Diencephalon (tissue), 1 donor: ENCODE measurements at places on chromosomes 16 and 17. TPM values are rescaled to one million over a fixed set of nuclear protein-coding genes. Genes with fewer than 3 reads are reported as not detected.

DNAAF8 gene
- total RNA-seq = 2.1 TPM

NME3 gene
- 23.8 TPM for total RNA-seq

NLRC5 gene
- 4.4 TPM for total RNA-seq

STH gene
- 6.0 TPM for total RNA-seq

KRTAP4-4 gene
- not detected for total RNA-seq

KRTAP2-3 gene
- not detected for total RNA-seq

PNMT gene
- 3.2 TPM for total RNA-seq

TAT gene
- total RNA-seq = not detected

ARHGAP23 gene
- 51.2 TPM for total RNA-seq

DNAJA2 gene
- 102 TPM for total RNA-seq

AATK gene
- total RNA-seq = 17.8 TPM

WSCD1 gene
- total RNA-seq = 43.8 TPM

TBX6 gene
- 0.23 TPM for total RNA-seq

CORO1A gene
- total RNA-seq = 20.1 TPM

ENKD1 gene
- 11.3 TPM for total RNA-seq

TP53TG3C gene
- not detected for total RNA-seq

GAA gene
- 17.1 TPM for total RNA-seq

MEFV gene
- 0.46 TPM for total RNA-seq

TNFRSF12A gene
- total RNA-seq = 1.2 TPM

HCRT gene
- 1.6 TPM for total RNA-seq

SNRNP25 gene
- total RNA-seq = 26.1 TPM

ITGAD gene
- total RNA-seq = not detected

CTRB1 gene
- not detected for total RNA-seq

NPIPB9 gene
- total RNA-seq = 4.6 TPM

PRDM7 gene
- total RNA-seq = not detected

TP53TG3 gene
- total RNA-seq = not detected

ST6GALNAC1 gene
- 0.69 TPM for total RNA-seq

P2RX5 gene
- 13.4 TPM for total RNA-seq

PRR11 gene
- total RNA-seq = 2.5 TPM

TBC1D10B gene
- 27.0 TPM for total RNA-seq

GRIN2C gene
- 1.2 TPM for total RNA-seq

TMC5 gene
- 0.69 TPM for total RNA-seq

NACA2 gene
- total RNA-seq = not detected

KRT20 gene
- total RNA-seq = not detected

TIMP2 gene
- 94.6 TPM for total RNA-seq

KRT33B gene
- not detected for total RNA-seq

UTS2R gene
- total RNA-seq = not detected

DNASE1L2 gene
- total RNA-seq = 2.8 TPM

GGA2 gene
- total RNA-seq = 26.3 TPM

AURKB gene
- 6.9 TPM for total RNA-seq

ACSM2A gene
- not detected for total RNA-seq

NKIRAS2 gene
- 48.9 TPM for total RNA-seq

GDPD3 gene
- 0.46 TPM for total RNA-seq

ITPRIPL2 gene
- total RNA-seq = 9.5 TPM

CDRT15 gene
- total RNA-seq = not detected

HOXB1 gene
- not detected for total RNA-seq

RDM1 gene
- 3.0 TPM for total RNA-seq

LGALS9B gene
- total RNA-seq = not detected

CACNG5 gene
- total RNA-seq = 12.2 TPM

LRRC37B gene
- total RNA-seq = 88.3 TPM

PSKH1 gene
- 11.8 TPM for total RNA-seq

SLC16A13 gene
- total RNA-seq = 0.92 TPM

TMEM92 gene
- total RNA-seq = not detected

KRT40 gene
- total RNA-seq = not detected

RHBDF1 gene
- total RNA-seq = 3.7 TPM
